ENCODE measurements at places on chromosomes 4 and X. TPM values are rescaled to one million over a fixed set of nuclear protein-coding genes. Genes with fewer than 3 reads are reported as not detected.

KDR gene
- total RNA-seq = 2.5 TPM

CMC4 gene
- 5.2 TPM for total RNA-seq

HTN3 gene
- total RNA-seq = not detected

GLOD5 gene
- not detected for total RNA-seq

Measured in astrocyte (in vitro differentiated cells and primary cell).